Femur (tissue), 1 donor: ENCODE measurements at places on chromosomes 6 and 20.

DNA sequence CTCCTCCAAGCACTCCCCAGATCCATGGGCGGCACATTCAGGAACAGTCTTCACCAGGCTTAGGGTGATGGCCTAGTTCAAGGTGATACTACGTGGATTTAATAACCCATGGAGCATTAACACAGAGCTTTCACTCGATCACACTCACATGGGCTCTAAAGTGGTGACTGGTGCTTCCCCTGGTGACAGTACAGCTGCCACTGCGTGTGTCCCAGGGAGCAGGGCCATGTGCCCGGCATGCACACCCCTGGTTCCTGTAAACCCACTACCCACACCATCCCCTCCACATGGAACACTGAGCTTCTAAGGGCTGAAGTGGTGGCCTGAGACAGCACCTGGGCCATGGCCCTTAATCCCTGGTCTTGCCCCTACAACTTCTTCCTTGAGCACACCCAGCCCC lies 27.8 kb upstream of the APMAP start:
- DNase-seq: peak; percentile 7

DNA sequence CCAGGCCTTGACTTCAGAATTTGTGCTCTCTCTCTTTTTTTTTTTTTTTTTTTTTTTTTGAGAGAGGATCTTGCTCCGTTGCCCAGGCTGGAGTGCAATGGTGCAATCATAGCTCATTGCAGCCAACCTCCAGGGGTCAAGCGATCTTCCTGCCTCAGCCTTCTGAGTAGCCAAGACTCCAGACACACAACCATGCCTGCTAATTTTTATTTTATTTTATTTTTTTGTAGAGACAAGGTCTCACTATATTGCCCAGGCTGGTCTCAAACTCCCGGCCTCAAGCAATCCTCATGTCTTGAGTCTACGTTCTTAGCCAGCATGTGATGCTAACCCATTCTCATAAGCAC lies 19.4 kb downstream of the TGM2 start:
- no peak for DNase-seq

GRCh38 chr6:130027948-130028347 lies 9.6 kb downstream of the L3MBTL3 start:
- DNase-seq: no peak

DNA sequence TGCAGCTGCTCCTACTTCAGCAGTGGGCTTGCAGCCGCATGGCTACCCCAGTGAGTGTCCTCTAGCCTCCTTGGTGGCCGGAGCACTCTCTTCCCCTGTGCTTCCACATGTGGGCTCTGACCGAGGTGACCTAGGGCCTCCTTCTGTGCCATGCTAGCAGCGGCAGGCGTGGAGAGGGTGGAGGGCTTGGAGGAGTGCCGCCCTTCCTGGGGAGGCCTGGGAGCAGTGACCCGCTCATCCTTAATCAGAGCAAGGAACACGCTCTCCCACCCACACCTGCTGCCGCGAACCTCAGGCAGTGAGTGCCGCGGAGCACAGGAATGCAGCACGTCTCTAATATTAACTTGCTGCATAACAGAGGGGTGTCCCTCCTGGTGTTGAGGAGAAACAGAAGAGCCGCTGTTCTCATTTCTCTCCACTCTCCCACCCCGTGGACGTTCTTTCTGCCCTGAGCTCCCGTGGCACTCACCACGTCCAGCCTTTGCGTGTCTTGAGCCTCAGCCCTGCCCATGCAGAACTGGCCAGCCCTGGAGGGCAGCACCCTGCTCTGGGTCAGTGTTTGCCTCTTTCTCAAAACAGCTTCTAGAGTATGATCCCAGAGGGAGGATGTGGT lies 31.9 kb downstream of the DUSP22 start:
- DNase-seq: no peak

- no peak for DNase-seq
Measured at GRCh38 chr20:48562586-48563116, 265.1 kb downstream of the PREX1 start.

GRCh38 chr6:63097222-63097621 lies 114.0 kb upstream of the FKBP1C start:
- no peak for DNase-seq

DNA sequence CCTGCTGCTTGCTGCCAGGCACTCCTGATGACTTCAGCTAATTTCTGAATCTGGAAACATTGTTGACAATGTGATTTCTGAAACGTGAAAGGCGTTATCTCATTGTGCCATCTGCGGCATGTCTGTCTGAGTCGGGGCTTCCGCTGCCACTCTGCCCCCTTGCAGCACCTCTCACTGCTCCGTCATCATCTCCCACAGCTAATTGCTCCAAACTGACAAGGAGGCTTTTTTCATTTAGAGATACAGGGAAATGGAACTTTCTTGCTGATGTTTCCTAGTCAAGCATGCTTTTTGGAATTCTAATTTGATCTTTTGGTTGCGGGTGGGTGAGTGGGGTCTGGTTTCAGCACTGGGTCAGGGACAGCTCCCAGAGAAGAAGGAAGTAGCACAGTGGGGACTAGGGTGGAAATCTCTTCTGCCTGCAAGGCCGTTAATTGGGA lies 233.5 kb downstream of the DHX35 start:
- DNase-seq: no peak

DNA sequence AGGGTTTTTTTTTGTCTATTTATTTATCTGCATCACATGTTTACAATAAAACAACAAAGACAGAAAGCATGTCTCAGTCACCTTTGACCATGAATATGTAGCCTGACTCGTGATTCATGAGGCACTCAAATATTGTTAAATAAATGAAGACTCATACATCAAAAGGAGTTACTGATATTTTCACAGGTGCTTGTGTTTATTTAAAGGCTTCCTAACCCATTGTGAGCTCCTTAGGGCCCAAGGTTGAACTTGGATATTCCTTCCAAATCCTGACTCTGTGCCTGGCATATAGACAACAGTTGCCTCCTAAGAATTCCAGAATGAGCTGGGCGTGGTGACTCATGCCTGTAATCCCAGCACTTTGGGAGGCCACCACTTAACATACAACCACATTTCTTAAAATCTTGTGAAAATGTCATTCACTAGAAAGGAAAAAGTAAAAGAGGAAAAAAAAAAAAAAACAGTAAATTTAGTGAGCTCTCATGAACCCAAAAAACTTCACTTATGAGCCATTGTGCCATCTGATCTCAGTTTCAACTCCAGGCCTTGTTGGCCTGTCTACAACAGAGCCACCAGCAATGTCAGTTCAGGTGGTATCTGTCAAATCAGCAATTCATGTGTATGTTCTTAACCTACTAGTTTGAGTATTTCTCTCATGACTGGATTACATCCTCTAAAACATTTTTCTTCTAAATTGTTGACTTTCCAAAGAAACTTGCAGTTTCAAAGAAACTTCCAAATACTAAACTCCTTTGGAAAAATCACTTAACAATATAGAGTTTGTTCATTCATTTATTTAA lies 162.7 kb upstream of the MARCKS start:
- DNase-seq: no peak

- DNase-seq: no peak
Measured at GRCh38 chr20:64241061-64241460, 14.5 kb upstream of the PCMTD2 start.

DNA sequence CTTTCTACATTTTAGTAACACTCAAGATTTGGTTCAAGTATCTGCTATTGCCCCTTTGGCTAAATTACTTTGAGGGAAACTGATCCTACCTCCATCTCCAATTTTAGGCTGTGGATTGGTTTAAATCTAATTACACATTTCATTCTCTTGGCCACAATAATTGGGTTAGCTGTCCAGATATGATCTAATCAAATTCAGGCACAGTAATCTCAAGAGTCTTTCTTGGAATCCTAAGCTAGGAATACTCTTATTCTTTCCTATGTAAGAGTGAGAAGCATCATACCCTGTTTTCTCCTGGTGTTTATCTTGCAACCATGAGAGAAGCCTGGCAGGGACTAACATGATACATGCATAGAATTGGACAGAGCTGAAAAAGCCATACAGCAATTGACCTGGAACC lies 300.4 kb upstream of the MARCKS start:
- DNase-seq: no peak

GRCh38 chr6:72857791-72858585 lies 236.1 kb downstream of the KCNQ5 start:
- DNase-seq: no peak

- no peak for DNase-seq
Measured at GRCh38 chr6:149158076-149158475, 159.4 kb upstream of the TAB2 start.

DNA sequence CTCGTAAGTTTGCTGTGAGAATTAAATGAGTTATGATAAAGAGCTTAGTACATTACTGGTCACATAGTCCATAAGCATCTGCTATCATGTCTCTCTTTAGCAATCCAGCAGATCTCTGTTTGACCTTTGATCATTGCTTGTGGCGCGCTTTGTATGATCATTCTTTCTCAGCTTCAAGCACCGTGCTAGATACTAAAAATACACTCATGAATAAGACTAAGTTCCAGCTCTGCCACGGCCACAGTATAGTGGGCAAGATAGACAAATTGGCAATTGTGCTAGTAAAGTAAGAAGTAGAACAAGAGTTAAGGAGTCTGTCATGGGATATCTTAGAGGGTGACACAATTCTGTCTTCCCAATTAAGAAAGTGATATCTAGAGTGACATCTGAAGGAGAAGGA lies 75.2 kb upstream of the ADGRF1 start:
- no peak for DNase-seq

DNA sequence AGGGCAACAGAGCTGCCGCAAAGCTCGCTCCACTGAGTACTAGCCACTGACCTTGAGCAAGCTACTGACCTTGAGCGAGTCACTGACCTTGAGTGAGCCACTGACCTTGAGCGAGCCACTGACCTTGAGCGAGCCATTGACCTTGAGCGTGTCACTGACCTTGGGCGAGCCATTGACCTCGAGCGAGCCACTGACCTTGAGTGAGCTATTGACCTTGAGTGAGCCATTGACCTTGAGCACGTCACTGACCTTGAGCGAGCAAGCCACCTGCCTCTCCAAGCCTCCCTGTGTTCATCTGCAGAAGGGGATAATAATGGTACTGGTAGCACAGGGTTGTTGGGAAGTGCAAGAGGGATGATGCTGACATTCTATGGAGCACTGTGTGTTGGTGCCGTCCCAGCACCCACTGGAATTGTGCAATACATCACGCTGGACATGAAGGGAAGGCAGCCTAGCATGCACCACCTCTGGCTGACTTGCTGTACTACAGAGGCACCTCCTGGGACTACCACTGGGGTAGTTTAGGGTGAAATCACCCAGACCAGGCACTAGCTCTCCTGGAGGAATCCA lies 60.2 kb downstream of the CTCFL start:
- peak; percentile 12 for DNase-seq
